ENCODE measurements at places on chromosomes 16 and 17. TPM values are rescaled to one million over a fixed set of nuclear protein-coding genes. Genes with fewer than 3 reads are reported as not detected.

DRC3 gene
- polyA plus RNA-seq, result 0.90 TPM

DNAJA3 gene
- 42.7 TPM for polyA plus RNA-seq

CRHR1 gene
- not detected for polyA plus RNA-seq

OR1A1 gene
- not detected for polyA plus RNA-seq

GNGT2 gene
- polyA plus RNA-seq, result 10.3 TPM

ZNF624 gene
- polyA plus RNA-seq, result 3.9 TPM

CPNE7 gene
- polyA plus RNA-seq, result not detected

TEX14 gene
- polyA plus RNA-seq, result not detected

CDRT4 gene
- 0.50 TPM for polyA plus RNA-seq

MAPK8IP3 gene
- 5.9 TPM for polyA plus RNA-seq

HID1 gene
- polyA plus RNA-seq, result 1.2 TPM

SLC25A39 gene
- 135 TPM for polyA plus RNA-seq

ABCA6 gene
- 0.80 TPM for polyA plus RNA-seq

ABCC6 gene
- not detected for polyA plus RNA-seq

PPP1R1B gene
- polyA plus RNA-seq, result not detected

GAST gene
- not detected for polyA plus RNA-seq

SPNS3 gene
- 0.94 TPM for polyA plus RNA-seq

MYH10 gene
- polyA plus RNA-seq, result 1.7 TPM

SPATA22 gene
- not detected for polyA plus RNA-seq

SEPTIN12 gene
- polyA plus RNA-seq, result not detected

KRTAP1-1 gene
- not detected for polyA plus RNA-seq

KCNJ2 gene
- polyA plus RNA-seq, result not detected

RASL10B gene
- not detected for polyA plus RNA-seq

PTX4 gene
- polyA plus RNA-seq, result not detected

CHRNE gene
- 0.89 TPM for polyA plus RNA-seq

SLC16A6 gene
- 0.33 TPM for polyA plus RNA-seq

SLX4 gene
- 1.4 TPM for polyA plus RNA-seq

EFNB3 gene
- not detected for polyA plus RNA-seq

REXO5 gene
- polyA plus RNA-seq, result not detected

SMPD3 gene
- 9.7 TPM for polyA plus RNA-seq

MOSMO gene
- 4.1 TPM for polyA plus RNA-seq

FAM117A gene
- polyA plus RNA-seq, result 81.6 TPM

CRYBA1 gene
- not detected for polyA plus RNA-seq

PRSS36 gene
- 1.4 TPM for polyA plus RNA-seq

CORO6 gene
- not detected for polyA plus RNA-seq

MRPL45 gene
- polyA plus RNA-seq, result 23.5 TPM

CACNG5 gene
- not detected for polyA plus RNA-seq

DPEP1 gene
- polyA plus RNA-seq, result not detected

MFSD6L gene
- not detected for polyA plus RNA-seq

ZP2 gene
- polyA plus RNA-seq, result not detected

TM4SF5 gene
- polyA plus RNA-seq, result not detected

TMEM238L gene
- polyA plus RNA-seq, result not detected

MMP25 gene
- polyA plus RNA-seq, result 0.40 TPM

IL34 gene
- not detected for polyA plus RNA-seq

JPH3 gene
- not detected for polyA plus RNA-seq

HEATR9 gene
- polyA plus RNA-seq, result not detected
